Astrocyte (in vitro differentiated cells and primary cell): ENCODE measurements at places on chromosomes 1 and 21. TPM values are rescaled to one million over a fixed set of nuclear protein-coding genes. Genes with fewer than 3 reads are reported as not detected.
A peak's percentile ranks its signal among the peaks of the same experiment; 100 is the strongest.

Gene TSHB
- total RNA-seq: not detected in 2 replicates

Gene INSRR
- 0.05 TPM in 1 of 2 replicates, not detected in the other for total RNA-seq

Gene MX2
- 8.6 and 13.8 TPM in 2 replicates for total RNA-seq

Gene TSPEAR
- not detected in 2 replicates for total RNA-seq

Gene S1PR1
- 10.6 and 14.4 TPM in 2 replicates for total RNA-seq

DNA sequence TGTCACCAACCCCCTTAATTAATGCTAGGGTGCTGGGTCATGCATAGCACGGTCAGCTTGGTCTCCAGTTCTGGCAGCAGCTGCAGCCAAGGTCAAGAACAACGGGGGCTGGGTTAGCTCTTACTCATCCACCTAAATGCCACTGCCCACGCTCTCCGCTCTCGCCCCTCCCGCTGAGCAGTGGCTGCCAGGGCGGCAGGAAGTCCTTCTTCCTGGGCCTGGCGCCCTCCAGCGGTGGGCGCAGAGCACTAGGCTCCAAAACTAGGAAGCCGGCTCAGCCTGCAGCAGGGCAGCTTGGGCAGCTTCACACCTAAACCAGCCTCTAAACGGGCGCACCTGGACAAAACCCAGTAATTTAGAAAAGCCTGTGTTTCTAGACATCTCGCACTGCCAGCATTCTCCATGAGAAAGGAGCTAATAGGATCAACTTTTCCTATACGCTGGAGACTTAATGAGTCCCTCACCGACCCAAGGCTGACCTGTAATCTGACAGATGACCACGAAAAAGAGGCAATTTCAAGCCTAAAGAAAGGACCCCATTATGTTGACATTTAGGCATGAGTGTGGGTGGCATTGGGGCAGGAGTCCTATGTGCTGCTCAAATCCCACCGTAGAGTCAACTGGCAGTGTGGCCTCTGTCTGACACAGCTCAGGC, 78.4 kb upstream of the LRRN2 start:
- peak; percentile 78 for DNase-seq

GRCh38 chr1:10514490-10515235, 39.9 kb downstream of the PEX14 start:
- DNase-seq: peak; percentile 22

DNA sequence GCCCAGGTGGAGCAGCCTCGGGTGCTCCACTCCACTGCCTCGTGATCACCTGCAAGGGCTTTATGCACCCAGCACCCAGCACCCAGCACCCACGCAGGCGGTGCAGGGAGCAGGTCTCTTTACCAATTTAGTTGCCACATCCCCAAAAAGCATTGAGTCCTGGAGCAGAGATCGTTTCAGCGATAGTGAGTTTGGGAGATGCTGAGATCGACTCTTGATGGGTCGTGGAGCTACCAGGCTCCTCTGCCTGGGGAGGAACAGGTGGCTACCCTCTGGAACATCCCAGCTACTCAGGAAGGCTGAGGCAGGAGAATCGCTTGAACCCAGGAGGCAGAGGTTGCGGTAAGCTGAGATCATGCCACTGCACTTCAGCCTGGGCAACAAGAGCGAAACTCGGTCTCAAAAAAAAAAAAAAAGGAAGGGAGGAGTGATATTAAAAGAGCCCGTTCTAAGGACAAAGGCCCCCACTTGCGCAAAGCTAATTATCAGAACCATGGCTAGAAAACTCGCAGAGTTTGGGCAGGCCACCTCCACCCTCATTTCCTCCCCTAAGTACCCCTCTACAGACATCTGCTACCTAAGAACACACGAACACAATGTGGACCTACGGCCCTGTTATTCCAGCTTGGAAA, 106.5 kb upstream of the SLC45A1 start:
- no peak for DNase-seq

- DNase-seq: no peak
These were observed 29.3 kb downstream of the SELL start for GRCh38 chr1:169682071-169682470.

DNA sequence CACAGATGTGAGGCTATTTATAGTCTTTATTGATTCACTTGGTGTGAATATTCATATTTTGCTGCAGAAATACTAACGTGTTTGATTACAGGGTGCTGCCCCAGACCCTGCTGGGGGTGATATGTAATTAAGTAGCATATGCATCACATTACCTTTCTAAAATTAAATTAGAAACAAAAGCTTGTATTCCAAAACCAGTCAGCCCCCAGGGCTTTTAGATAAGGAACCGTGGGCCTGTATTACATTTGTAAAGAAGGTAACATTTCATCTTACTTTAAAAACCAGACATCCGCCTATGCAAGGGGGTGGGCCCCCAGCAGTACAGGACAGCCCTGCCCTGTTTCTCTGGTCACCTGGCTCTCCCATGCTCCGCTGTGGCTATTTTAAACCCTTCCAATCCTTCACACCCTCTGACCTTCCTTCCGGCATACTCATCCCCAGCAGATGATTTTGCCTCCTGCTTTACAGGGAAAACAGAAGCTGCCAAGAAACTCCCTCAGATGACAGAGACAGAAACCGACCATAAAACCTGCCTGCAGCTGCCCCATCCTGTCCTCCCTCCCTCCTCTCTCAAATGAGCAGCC, 22.0 kb upstream of the KCNC4 start:
- DNase-seq: no peak

- DNase-seq: no peak
These were observed 230.2 kb downstream of the PRDM2 start for GRCh38 chr1:13930151-13930550.
